ENCODE measurements at places on chromosomes 13 and 19. TPM values are rescaled to one million over a fixed set of nuclear protein-coding genes. Genes with fewer than 3 reads are reported as not detected.

Gene KLK11
- not detected for total RNA-seq

Gene ZNF541
- total RNA-seq = 0.40 TPM

Gene LYPD3
- total RNA-seq = 0.33 TPM

Gene NUDT19
- total RNA-seq = 18.1 TPM

Gene URAD
- not detected for total RNA-seq

Gene B3GNT8
- total RNA-seq = 3.2 TPM

Gene FFAR1
- not detected for total RNA-seq

Gene ONECUT3
- total RNA-seq = not detected

Gene PCDH9
- 0.15 TPM for total RNA-seq

Gene C19orf12
- total RNA-seq = 43.6 TPM

Gene CUL4A
- total RNA-seq = 76.0 TPM

Gene THOP1
- total RNA-seq = 138 TPM

Gene SPRED3
- total RNA-seq = 0.84 TPM

- no peak for DNase-seq
Measured at GRCh38 chr13:73698859-73699258, 435.3 kb downstream of the KLF12 start.

DNA sequence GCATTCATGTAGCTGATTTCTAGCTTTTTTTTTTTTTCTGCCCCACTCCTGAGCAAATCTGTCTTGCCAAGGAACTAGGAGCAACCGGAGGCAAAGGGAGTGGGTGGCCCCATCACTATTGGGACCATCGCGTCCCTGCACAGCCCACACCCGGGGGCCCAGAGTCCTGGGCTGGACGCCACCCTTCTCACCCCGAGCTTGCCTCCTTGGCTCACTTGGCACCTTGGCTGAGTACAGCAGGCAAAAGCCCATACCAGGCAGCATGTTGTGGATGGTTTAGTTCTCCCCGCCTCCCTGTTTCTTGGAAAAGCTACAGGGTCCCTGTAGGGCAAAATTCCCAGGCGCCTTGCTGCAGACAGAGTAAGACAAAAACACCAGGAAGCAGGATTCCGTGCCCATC, 13.7 kb downstream of the SMIM24 start:
- DNase-seq = no peak

DNA sequence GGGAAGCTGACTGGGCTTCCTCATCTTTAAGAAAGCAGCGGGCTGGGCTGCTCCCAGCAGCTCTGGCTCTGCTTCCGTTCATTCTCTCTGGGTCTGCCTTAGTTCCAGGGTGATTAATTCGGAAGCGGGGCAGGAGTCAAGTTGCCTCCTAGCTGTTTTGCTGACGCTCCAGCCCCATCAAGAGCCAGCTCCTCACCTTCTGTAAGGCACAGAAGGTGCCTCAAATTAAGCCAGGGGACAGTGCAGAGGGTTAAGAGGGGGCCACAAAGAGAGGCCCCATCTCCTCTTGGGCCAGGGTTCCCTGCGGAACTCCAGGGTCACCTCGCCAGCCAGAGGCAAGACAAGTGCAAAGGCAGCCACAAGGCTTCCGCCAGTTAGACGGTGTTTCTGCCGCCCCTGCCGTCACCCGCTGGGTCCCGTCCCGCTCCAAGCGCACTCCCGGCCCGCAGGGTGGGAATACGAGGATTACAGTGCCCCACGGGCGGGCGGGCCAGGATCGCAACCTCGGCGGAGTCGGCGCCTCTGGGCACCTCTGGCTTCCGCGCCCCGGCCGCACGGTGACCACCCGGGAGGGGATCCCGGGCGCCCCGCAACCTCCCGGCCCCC, 508 bp downstream of the SLC15A1 start:
- DNase-seq = no peak

DNA sequence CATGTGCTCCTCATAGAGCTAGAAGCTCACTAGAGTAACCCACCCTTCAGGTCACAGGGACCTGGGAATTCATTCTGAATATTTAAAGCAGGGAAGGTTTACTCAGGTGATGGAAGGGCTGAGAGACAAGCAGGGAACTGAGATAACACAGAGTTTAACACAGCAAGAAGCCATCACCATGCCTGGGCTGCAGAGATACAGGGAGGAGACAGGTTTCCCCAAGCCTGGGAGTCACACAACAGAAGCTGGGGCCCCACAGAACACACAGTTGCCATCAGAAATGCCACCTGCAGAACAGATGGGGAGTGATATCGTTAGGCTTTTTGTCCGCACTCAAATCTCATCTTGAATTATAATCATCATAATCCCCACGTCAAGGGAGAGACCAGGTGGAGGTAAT, 7.9 kb upstream of the CYSLTR2 start:
- DNase-seq = no peak

DNA sequence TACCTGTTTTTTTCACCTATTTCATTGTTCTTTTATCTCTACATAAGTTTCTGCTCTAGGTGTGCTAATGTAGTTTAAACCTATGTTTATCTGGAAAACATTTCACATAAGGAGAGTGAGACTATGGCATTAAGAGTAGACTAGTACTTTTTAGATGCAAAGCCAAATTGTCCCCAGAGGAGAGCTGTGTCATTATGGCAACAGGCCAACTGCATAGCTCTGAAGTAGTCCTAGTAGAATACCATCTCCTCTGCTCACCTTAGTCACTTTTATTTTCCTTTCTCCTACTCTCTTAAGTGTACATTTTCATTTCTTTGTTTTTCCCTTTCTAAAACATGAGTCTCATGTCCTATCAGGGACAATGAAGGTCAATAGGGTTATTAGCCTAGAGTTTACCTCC, 123.1 kb downstream of the ITGBL1 start:
- no peak for DNase-seq

DNA sequence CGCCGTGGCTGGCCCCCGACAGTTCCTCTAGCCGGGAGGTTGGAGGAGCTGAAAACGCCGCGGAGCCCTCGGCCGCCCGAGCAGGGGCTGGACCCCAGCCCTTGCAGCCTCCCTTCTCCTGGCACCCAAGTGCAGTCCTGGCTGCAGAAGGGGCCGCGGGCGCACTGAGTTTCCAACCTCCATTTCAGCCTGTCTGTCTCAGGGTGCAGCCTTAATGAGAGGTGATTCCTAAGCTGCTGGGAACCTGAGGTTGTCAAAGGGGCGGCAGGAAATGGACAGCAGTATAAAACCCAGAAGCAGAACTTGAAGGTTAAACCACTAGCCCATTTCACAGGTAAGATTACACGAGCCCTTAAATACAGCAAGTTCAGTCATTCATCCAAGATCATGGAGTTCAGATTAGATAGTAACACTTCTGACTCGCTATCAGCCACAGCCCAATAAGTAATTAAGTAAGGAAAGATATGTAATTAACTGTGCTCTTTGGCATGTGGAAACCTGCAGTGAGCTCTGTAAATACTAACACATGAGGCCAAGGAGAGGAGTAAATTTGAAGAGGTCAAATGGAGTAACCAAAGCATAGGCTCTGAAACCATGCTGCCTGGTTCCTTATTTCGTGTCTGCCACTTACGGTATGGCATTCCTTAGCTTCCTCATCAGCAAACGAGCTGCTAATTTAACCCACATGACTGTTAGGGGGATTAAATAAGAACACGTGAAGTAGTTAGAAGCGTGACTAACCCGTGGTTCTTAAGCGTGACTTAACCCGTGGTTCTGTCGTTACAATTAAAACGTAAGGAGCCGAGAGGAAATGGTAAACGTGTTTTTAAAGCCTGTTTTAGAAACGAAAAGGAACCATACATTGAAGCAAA, 686 bp downstream of the SETDB2 start:
- DNase-seq = peak; percentile 51

DNA sequence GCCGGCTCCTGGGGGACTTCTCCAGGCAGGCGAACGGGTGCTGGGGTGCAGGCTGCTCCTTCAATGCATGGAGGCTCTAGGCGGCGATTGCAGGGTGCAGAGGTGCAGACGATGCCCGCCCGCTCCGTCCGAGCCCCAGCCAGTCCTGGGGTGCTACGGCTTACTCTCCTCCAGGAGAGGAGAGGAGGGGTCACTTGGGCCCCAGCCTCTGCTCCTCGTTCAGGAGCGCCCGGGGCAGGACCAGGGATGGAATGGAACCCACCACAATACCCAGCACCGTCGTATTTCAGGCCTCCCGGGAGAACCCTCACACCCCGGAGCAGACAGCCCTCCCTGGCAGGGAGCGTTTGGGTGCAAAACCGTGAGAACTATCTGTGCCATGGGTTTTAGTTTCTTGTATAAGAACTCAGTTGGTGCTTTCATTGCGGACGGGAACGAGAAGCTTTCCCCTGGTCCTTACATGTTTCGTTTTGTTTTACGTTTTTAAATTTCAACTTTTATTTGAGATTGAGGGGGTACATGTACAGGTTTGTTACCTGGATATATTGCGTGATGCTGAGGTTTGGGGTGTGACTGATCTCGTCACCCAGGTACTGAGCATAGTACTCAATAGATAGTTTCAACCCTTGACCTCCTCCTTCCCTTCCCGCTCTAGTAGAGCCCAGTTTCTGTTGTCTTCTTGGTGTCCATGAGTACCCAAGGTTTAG, 46.8 kb downstream of the ARHGEF18 start:
- DNase-seq = no peak

GRCh38 chr13:29923554-29924481, 73.4 kb upstream of the UBL3 start:
- DNase-seq = peak; percentile 65

DNA sequence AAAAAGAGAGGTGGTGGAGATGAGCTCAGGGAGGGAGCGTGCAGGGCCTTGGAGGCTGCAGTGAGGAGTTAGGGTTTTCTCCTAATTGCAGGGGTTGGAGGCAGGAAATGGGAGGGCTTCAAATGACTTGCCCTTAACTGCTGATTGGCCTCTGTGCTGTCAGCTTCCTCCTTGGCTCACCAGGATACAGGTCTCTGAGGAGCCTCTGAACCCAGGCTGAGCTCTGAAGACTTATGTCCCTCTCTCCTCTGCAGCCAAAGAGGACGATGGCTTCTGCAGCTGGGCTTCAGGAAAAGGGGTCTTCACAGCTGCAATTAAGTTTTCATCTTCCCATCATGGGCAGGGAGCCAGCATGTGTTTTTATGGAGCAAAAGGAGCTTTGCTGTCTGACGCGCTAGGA, 6.7 kb upstream of the RANBP3 start:
- DNase-seq = no peak

DNA sequence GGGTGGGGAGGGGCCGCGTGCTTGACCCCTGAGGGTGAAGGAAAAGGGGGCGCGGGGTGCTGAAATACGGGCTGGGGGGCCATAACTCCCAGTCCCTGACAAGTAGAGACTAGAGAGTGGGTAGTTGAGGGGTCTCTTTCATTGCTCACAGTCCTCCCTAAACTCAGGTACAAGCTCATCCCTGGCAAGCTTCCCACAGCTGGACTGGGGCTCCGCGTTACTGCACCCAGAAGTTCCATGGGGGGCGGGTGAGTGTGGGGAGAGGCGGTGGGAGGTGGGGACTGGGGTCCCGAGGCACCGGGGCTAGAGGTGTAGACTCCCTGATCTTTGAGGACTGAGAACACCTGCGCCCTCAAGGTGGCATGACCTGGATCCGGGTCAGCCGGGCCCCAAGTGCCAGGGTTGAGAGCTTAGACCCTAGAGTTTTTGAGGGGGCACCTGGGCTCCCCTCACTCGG, 1.3 kb downstream of the ETV2 start:
- DNase-seq = peak; percentile 48

GRCh38 chr19:10752237-10752912, 34.5 kb downstream of the DNM2 start:
- no peak for DNase-seq

DNA sequence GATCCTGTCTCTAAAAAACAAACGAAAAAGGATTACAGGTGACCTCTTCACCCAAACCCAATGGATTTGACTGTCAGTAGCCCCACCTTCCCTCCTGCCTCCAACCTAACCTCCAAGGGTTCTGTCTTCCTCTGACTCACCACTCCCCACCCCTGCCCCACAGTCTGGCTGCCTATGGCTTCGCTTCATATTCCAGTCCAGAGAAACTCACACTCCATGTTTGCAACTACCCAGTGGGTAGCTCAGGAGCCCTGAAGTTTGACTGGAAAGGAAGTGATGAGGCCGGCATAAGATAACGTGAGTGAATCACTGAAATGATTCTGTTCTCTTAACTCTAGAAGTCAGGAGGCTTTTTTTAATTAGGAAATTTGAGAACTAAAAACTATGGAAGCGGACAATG, 303.9 kb downstream of the FOXO1 start:
- no peak for DNase-seq

- DNase-seq = no peak
Measured at GRCh38 chr13:30156826-30157615, 150.3 kb downstream of the KATNAL1 start.

DNA sequence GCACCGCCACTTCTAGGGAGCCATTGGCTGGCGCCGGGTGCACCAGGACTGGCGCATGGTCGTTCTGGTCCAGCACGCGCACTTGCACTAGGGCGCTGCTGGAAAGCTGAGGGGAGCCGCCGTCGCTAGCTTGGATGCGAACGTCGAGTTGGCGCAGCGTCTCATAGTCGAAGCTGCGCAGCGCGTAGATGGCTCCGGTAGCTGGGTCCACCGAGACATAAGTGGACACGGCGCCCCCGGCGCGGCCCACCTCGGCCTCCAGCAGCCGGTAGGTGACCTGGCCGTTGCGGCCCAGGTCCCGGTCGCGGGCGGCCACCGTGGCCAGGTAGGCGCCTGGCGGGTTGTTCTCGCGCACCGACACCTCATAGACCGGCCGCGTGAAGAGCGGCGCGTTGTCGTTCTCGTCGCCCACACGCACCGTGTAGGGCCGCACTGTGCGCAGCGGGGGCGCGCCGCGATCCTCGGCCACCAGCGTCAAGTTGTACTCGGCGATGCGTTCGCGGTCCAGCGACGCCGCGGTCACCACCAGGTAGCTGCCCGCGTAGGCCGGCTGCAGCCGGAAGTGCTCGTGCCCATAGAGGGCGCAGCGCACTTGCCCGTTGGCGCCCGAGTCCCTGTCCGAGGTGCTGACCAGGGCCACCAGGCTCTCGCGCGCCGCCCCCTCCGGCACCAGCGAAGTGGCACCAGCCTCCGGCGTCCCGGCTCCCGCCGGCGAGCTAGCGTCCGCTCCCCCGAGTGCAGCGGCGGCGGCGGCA, 1.7 kb downstream of the PCDH8 start:
- peak; percentile 45 for DNase-seq

DNA sequence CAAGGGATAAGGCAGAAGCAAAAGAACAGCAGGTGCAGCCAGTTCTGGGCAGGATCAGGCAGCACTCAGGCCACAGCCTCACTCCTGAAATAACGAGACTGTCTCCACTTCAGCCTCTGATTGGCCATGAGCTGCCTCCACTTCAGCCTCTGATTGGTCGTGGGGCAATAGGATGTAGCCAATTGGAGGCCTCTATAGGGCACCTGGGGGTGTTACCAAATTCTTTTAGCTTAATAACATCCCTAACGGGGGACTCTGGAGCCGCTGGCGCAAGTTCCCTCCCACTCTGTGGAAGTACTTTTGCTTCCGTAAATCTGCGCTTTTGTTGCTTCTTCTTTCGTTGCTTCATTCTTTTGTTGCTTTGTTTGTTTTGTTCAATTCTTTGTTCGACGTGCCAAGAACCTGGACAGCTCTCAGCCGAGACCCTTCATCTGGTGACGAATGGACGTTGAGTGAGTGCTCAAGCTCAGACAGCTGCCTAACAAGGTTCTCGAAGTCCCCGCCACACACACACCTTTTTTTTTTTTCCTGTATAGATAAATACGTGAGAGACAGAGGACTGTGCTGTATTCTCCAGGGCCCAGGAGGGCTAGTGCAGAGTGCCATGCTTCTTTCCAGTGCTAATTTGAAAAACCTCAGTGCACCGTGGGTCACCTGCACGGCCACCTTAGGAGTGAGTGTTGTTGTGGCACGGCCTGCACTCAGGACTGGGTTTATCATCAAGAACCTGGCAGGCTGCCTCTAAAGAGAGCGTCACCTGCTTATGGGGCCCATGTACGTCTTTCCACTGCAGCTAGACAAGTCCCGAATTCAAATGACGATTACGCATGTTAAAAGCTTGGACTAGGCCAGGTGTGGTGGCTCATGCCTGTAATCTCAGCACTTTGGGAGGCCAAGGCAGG, 32.0 kb upstream of the TUBGCP3 start:
- DNase-seq = no peak

- no peak for DNase-seq
Measured at GRCh38 chr19:14116525-14116917, 1.0 kb downstream of the PRKACA start.

Data from activated CD8-positive, alpha-beta memory T cell treated with anti-CD3 and anti-CD28 coated beads, Interleukin-2, amount 10 ng/mL, durations not matched to agents 7 days and 5 days (primary cell).